CD4-positive, alpha-beta T cell treated with Interleukin-1 beta for 1 hour (primary cell): ENCODE measurements at places on chromosomes 6 and 20.

DNA sequence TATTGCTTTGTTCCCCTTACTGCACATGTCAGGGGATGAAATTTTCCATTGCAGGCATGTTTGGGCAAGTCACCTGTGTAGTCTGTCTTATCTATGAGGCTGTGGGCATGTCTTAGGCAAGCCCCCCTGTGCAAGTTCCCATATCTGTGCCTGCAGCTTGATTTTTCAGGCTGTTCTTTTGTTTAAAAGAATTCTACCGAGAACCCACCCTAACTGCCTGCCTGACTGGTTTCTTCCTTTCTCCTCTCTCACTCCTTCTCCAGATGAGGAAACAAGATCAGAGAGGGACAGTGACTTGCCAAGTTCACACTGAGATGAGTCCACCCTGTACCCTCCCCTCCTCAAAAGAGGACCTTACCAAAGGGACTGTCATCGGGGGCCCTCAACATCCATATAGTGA lies 11.0 kb downstream of the TREML2 start:
- DNase-seq, result no peak

DNA sequence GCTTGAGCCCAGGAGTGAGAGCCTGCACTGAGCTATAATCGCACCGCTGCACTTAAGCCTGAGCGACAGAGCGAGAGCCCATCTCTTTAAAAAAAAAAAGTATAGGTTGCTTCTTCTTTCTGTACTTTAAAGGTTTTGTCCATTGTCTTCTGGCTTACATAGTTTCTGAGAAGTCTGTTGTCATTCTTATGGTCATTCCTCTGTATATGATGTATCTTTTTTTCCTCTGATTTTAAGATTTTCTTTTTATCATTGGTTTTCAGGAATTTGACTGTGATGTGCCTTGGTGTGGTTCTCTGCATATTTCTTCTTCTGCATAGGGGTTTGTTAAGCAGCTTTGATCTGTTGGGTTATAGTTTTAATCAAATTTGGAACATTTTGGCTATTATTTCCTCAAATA lies 29.1 kb downstream of the QRSL1 start:
- DNase-seq, result no peak

GRCh38 chr6:148450866-148451265 lies 108.2 kb downstream of the SASH1 start:
- no peak for DNase-seq

GRCh38 chr6:121603486-121603885 lies 168.0 kb downstream of the GJA1 start:
- no peak for DNase-seq
